ENCODE measurements at places on chromosomes 13 and 19.

DNA sequence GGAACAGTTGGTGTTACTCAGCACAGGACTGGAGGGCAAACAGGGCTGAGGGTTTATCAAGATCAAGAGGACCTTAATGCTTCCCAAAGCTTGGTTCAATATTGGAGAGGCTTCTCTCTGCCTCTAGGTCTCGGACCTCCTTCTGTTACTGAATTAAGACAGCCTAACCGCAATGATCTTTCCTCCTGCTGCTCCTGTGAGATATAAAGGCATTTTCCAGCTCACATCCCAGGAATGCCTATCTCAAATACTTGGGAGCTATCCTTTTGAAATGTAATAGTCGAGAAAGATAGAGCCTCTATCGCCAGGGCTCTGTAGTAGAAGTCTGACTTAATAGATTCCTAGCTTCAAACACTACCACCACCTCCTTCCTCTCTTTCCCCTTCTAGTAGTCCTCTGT is 1475.0 kb downstream of the SLITRK1 start:
- H3K4me3 ChIP-seq, result no peak overlapping the region
- no peaks in the 10 kb centered on the region for H3K36me3 ChIP-seq
- H3K27ac ChIP-seq, result no peak overlapping the region
- no peaks in the 10 kb centered on the region for H3K4me1 ChIP-seq
- DNase-seq, result no peak

DNA sequence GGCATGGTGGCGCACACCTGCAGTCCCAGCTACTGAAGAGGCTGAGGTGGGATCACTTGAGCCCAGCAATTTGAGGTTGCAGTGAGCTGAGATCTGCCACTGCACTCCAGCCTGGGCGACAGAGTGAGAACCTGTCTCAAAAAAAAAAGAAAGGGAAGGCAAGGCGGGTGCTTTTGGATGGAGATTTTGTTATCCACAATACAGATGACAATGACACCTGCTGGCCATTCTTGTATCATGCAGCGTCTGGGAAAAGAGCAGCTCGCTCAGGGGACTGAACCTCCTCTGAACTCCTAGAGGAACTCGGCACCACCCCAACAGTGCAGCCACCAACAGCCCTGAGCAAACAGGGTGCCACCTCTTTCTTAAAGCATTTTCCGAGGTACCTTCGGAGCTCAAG is 22.8 kb downstream of the HAUS8 start:
- H3K27me3 ChIP-seq, result no peaks in the 10 kb centered on the region
- no peak overlapping the region for H3K4me3 ChIP-seq
- peak; percentile 48 for DNase-seq
- H3K4me1 ChIP-seq, result peaks cover 10% of the 10 kb centered on the region
- H3K27ac ChIP-seq, result peak overlapping the region; percentile 68

DNA sequence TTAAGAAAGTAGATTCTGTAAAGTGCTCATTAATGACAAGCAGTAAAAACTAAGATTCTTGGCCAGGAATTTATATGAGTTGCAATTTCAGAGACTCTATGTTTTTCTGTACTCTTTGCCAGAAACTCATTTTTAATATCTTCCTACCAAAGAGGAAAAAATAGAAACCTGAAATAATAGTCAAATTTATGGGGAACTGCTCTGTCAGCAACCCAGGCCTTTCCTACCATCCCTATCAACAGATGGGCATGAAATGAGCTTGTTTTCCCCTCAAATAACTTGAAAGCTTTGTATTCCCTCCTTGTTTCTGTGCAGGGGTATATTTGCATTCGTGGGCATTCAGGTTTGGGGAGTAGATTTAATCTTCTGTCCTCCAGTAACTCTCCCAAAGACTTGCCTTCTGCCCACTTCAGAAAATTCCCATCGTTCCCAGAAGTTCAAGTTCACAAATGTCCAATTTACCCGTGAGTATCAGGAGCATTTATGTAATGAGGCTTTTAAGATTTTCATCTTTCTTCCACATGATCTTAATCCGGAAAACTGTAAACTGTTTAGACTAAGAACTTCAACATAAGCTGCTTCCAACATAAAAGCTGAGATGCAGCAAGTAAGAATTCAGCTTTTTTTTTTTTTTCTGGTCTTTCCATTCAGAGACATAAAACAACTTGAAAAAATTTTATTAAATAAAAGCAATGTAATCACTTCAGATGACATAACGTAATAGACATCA is 363.1 kb downstream of the EFNB2 start:
- H3K4me1 ChIP-seq, result peaks cover 40% of the 10 kb centered on the region
- no peak overlapping the region for H3K4me3 ChIP-seq
- H3K27ac ChIP-seq, result no peak overlapping the region
- peaks cover 7% of the 10 kb centered on the region for H3K27me3 ChIP-seq

- no peak for DNase-seq
- no peak overlapping the region for H3K4me3 ChIP-seq
- H3K27me3 ChIP-seq, result no peaks in the 10 kb centered on the region
- H3K4me1 ChIP-seq, result peaks cover 20% of the 10 kb centered on the region
- peaks cover 16% of the 10 kb centered on the region for H3K36me3 ChIP-seq
Measured at GRCh38 chr19:40342644-40343311, 5.4 kb downstream of the C19orf47 start.

GRCh38 chr19:50790396-50790795 is at the start of gene ACP4:
TSS of gene ACP4 (plus strand) at chr19:50790415. CDS start at chr19:50790415, 0 bp downstream.
- H3K4me1 ChIP-seq, result peaks cover 18% of the 10 kb centered on the region
- no peak within 1 kb of the TSS for H3K27ac ChIP-seq
- H3K4me3 ChIP-seq, result no peak within 1 kb of the TSS
- no peaks in the 10 kb centered on the region for H3K36me3 ChIP-seq
- DNase-seq, result no peak
- H3K27me3 ChIP-seq, result peaks cover 3% of the 10 kb centered on the region

- DNase-seq, result no peak
- no peak overlapping the region for H3K4me3 ChIP-seq
- no peaks in the 10 kb centered on the region for H3K36me3 ChIP-seq
- H3K27ac ChIP-seq, result no peak overlapping the region
- peaks cover 23% of the 10 kb centered on the region for H3K27me3 ChIP-seq
Measured at GRCh38 chr19:5561559-5561958, 6.2 kb downstream of the TINCR start.

All from nephron progenitor cell (in vitro differentiated cells).